ENCODE measurements at places on chromosomes 1 and 21.

DNA sequence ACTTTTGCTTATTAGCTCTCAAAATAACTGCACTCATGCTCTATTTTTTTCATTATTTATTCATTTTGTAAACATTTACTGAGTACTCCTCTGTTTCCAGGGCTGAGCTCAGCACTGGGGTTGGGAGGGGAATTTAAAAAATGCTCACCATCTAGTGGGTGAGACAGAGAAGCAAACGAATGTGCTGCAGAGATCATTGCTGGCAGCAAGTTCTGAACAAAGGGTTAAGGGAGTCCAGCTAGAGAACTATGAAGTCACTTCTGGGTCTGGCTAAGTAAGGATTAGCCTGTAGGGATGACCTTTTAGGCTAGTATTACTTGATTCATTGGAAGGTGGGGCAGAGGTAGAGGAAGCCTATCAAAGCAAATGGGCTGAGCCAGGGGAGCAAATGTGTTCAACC is 99.1 kb upstream of the ZNF644 start:
- DNase-seq = no peak

DNA sequence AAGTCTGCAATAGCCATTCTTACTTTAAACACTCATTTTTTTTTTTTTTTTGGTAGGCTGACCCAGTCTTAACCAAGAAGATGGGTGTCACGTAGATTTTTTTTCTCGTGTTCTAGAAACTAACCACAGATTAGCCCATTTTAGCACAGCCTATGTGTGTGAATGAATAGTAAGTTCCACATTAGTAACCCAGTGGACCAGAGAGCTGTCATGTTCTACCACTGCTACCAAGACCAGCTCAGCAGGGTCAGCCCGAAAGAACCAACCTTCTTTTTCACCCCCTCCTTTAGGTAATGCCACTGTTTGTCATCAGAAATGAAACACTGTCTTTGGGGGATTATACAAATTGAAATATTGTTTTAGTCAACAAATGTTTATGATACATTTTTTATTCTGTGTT is 221.1 kb upstream of the PLXNA2 start:
- no peak for DNase-seq

GRCh38 chr1:169488157-169488556 is 2.4 kb upstream of the SLC19A2 start:
- DNase-seq = no peak

GRCh38 chr21:44653656-44654575 is 543 bp downstream of the KRTAP12-4 start:
- DNase-seq = no peak

DNA sequence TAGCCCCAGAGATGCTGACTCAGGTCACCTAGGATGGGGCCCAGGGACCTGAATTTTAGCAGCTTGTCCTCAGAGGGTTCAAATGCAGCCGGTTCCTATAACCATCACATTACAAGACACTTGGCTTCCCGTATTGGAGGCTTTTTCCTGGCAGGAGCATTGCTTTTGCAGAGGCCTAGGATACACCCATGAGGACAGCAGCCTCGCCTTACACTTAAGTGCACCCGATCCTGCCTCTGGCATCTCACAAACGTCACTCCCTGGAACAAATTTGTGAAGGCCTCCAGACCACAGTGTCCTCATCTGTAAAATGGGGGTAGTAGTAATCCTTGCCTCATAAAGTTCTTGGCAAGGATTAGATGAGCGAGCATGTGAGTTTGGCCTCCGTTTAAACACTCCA is 130.0 kb downstream of the KAZN start:
- DNase-seq = no peak

DNA sequence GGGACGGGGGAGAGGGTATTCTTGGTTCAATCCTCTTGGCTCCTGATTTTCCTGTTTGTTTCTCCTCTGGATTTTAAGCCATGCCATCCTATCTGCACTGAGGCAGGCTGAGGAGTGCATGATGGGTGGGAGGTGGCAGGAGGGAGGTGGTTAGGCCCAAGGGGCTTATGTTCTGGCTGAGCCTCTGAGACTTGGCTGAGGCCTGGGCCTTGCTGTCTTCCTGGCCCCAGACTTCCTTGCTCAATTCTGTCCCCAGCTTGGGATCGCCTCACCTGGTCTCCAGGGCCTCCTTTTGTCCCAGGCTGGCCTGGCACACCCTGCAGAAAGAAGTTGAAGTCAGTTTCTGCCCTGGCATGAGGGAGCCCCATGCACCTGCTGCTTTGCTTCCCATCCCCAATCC is 11.2 kb downstream of the COL9A2 start:
- DNase-seq = no peak

- peak; percentile 19 for DNase-seq
These were observed 884 bp downstream of the PHACTR4 start for GRCh38 chr1:28370239-28371009.

DNA sequence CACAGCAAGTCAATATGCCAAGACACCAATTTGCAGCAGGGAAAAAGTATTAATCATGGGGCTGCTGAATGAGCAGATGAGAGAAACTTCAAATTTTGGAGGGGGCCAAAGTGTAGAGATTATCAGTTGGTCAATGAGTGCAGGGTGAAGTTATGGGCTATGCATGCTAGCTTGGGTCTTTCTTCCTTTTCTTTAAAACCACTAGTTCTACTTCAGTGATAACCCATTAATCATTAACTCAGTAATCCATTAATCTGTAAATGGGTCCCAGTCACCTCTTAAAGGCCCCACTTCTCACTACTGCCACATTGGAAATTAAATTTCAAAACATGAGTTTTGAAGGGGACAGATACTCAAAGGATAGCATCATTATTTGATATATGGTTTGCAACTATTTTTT is 688.6 kb upstream of the ADGRL4 start:
- no peak for DNase-seq

- DNase-seq = no peak
These were observed 37.8 kb downstream of the SETD4 start for GRCh38 chr21:36022427-36023091.

DNA sequence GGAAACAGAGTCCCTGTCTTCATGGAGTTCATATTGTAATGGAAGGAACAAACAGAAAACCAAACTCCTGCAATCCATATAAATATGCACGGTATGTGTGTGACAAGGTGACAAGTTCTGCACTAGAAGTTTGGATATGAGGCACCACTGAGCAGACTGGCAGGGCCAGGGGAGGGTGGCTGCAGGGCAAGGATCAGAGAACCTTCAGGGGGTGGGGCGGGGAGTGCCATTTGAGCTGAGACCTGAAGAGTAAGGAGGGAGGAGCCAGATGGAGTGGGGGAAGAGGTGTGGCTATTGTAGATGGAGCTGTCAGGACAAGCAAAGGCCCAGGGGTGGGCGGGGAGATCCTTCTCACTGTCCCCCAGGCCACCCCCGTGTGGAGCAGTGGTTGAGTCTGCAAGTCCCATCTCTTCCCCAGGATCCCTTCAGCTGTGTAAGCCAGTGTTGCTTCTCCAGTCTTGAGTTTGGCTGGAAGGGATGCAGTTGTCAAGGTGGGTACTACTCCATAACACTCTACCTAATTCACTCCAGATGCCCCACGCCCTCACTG is 76.4 kb downstream of the ATP5PO start:
- no peak for DNase-seq

Measured in progenitor cell of endocrine pancreas (in vitro differentiated cells).